Common myeloid progenitor, CD34-positive (primary cell): ENCODE measurements at places on chromosomes 11 and 22.

DNA sequence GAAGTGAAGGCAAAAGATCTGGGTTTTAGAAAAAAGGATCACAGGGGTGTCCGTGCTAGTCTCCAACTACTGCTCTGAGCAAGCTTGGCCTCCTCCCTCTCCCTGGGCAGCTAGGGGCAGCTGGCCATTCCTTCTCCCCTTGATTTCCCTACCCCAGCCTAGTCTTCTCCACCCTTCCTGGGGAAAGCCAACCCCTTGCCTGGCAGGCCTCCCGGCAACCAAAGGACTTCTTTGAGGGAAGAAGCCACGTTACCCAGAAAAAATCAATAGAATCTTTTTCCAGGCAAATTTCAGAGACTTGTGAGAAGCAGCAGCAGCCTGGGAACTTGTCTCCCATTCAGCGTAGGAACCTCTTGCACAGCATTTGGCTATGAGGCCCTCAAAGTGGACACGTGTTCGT lies 91.5 kb downstream of the MIAT start:
- no peak for DNase-seq
- no peaks in the 10 kb centered on the region for H3K27me3 ChIP-seq
- H3K36me3 ChIP-seq, result no peaks in the 10 kb centered on the region
- peaks cover 6% of the 10 kb centered on the region for H3K4me1 ChIP-seq
- H3K4me3 ChIP-seq, result no peak overlapping the region

DNA sequence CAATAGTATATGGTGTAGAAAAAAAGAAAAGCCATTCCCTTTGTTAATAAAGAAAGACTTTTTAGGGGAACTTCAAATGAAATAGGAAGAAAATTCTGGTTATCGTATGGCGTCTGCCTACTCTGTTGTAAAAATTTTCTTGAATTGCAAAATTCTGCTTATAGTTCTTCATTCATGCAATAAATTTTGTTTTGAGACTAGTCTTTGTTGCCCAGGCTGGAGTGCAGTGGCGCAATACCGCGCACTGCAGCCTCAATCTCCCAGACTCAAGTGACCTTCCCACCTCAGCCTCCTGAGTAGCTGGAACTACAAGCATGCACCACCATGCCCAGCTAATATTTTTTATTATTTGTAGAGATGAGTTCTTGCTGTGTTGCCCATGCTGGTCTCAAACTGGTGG lies 5.8 kb downstream of the DDIAS start:
- no peaks in the 10 kb centered on the region for H3K27me3 ChIP-seq
- H3K4me3 ChIP-seq, result no peak overlapping the region
- H3K4me1 ChIP-seq, result peaks cover 3% of the 10 kb centered on the region
- no peak for DNase-seq
- H3K36me3 ChIP-seq, result peaks cover 2% of the 10 kb centered on the region
- no peak overlapping the region for H3K27ac ChIP-seq

DNA sequence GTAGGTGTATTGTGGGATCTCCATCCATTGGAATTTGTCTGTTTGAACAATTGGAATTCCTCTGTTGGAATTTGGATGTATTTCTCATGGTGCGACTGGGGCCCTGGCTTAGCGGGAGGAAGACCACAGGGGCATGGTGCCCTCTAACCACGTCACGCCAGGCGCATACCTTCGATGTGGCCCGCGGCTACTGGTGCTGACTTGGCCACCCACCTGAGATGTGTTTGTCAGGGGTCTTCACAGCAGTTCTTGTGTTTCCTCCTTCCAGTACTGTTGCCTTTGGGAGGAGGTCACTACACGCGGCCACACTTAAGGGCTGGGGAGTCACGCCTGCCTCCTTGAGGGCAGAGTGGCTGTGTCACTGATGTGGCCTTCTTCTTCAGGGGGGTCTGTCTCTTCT lies 36.6 kb upstream of the GRAMD4 start:
- H3K4me1 ChIP-seq, result peaks cover 53% of the 10 kb centered on the region
- H3K27ac ChIP-seq, result no peak overlapping the region
- no peaks in the 10 kb centered on the region for H3K36me3 ChIP-seq
- no peak overlapping the region for H3K4me3 ChIP-seq

DNA sequence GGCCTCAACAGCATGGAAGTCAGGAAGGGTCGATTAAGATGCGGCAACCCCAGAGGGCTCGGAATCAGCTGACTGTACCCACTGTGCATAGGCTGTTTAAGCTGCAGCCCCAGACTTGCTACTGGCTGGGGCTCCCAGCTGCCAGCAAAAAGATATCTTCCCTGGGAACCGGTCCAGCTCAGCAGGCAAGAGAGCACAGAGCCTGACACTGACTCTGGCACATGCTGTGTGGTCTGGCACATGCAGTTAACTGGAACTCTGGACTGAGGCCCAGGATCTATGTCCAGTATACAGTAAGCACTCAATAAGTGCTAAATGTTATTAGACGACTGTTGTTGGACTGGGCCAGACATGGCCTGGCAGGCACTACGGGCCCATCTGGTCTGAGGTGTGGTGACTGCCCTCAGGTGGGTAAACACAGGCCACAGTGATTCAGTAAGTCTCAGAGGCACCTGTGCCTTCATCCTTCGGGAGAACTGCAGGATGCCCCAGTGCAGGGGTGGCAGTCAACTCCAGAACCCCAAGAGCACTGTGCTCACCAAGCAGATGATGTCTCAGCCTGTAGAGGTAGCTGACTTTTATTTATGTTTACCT lies 87.6 kb downstream of the LARGE1 start:
- no peak overlapping the region for H3K4me3 ChIP-seq
- no peaks in the 10 kb centered on the region for H3K36me3 ChIP-seq
- no peaks in the 10 kb centered on the region for H3K27me3 ChIP-seq
- H3K27ac ChIP-seq, result no peak overlapping the region

DNA sequence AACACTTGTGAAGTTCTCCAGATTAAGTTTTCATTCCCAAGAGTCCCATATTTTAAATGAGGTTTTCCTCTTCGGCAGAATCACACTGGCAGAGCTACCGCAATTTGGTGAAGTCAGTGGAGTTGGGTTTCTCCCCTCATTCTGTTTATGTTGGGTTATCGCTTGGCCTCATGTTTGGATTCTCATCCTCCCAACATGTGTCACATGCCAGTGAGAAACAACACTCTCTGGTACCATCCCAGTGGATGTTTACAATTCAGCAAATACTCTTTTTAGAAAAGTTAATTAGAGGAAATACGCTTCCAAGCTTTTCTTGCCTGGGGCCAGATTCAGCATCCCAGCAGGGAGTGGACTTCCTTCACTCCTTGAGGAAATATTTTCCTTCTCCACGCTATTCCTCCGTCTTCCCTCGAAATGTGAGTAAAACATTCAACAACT lies 2.1 kb downstream of the PAMR1 start:
- H3K27me3 ChIP-seq, result peaks cover 27% of the 10 kb centered on the region
- DNase-seq, result no peak
- H3K4me3 ChIP-seq, result no peak overlapping the region
- H3K36me3 ChIP-seq, result no peaks in the 10 kb centered on the region
- no peak overlapping the region for H3K27ac ChIP-seq

DNA sequence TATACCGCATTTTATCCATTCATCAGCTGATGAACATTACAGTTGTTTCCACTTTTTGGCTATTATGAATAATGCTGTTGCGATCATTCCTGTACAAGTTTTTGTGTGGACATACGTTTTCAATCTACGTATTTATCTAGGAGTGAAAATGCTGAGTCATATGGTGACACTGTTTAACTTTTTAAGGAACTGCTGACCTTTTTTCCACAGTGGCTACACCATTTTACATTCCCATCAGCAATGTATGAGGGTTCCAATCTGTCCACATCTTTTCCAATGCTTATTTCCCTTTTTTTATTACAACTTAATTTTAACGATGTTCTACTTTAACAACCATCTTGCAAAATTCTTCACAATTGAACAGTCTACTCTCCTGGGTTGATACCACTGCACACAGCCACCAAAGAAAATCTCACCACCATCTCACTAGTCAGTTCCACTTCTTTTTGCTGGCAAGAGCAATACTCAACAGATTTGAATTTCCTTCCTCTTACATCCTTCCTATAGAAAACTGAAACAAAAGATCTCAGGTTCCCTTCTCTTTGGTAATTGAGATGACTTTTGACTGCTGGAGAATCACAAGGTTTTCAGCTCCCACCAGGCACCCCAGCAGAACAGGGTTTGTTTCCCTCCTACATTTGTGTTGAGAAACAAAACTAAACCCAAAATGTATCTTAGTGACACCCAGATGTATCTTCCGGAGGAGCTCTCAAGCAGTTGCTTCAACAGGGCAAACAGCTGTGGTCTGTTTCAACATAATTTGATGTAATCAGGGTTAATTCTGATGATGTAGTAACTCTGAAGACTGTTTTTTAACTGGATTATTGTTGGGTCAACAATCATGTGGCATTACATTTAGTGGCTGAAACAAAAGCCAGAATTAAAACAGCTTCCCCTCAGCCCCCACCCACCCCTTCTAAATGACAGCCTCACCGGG lies 7.0 kb upstream of the GAB2 start:
- H3K4me3 ChIP-seq, result no peak overlapping the region
- no peaks in the 10 kb centered on the region for H3K36me3 ChIP-seq
- peaks cover 38% of the 10 kb centered on the region for H3K4me1 ChIP-seq
- no peak for DNase-seq
- H3K27ac ChIP-seq, result peak overlapping the region; percentile 31

- DNase-seq, result no peak
- no peaks in the 10 kb centered on the region for H3K27me3 ChIP-seq
- H3K4me1 ChIP-seq, result no peaks in the 10 kb centered on the region
Observed at GRCh38 chr22:44570476-44571445, 72.7 kb upstream of the RTL6 start.

DNA sequence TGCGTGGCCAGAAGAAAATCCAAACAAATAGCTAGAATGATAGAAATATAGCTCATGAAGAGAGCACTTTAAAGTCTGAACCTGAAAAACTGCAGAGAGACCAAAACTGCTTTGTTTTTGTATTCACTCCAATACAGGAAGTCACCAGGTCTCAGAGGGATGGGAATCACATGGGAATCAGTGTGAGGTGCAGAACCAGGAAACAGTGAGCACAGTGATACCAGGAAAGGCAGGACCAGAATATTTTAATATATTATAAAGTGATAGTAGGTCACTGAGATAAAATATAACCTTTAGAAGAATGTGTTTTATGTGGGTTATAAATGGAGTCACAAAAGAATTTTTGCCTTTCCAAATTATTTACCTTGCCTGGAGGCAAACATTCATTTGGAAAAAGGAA lies 277.3 kb downstream of the CASP12 start:
- H3K4me3 ChIP-seq, result no peak overlapping the region
- H3K27ac ChIP-seq, result no peak overlapping the region
- no peaks in the 10 kb centered on the region for H3K27me3 ChIP-seq
- no peak for DNase-seq

- DNase-seq, result no peak
- H3K4me3 ChIP-seq, result no peak overlapping the region
- H3K27me3 ChIP-seq, result no peaks in the 10 kb centered on the region
- no peak overlapping the region for H3K27ac ChIP-seq
Observed at GRCh38 chr11:118358071-118358470, 1.3 kb upstream of the UBE4A start.

DNA sequence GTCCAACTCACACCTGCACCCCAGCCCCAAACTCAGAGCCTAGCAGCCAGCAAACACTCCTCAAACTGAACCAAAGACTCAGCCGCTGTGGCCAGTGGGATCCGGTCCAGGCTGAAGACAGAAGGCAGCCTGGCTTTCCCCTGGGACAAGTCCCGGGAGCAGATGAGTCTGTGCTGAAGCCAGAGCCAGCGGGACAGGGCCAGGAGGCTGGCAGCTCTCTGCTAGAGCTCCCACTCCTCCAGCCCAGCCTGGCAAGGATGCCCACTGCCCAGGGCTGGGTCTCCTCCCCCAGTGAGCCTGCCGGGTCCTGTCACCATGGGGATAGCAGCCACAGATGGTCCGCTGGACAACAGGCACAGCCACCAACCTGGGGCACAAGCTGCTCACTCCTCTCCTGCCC lies 42.9 kb upstream of the PRR5 start:
- no peak for DNase-seq
- no peaks in the 10 kb centered on the region for H3K36me3 ChIP-seq
- no peaks in the 10 kb centered on the region for H3K27me3 ChIP-seq
- H3K4me3 ChIP-seq, result no peak overlapping the region
- H3K4me1 ChIP-seq, result peaks cover 37% of the 10 kb centered on the region
- H3K27ac ChIP-seq, result no peak overlapping the region

DNA sequence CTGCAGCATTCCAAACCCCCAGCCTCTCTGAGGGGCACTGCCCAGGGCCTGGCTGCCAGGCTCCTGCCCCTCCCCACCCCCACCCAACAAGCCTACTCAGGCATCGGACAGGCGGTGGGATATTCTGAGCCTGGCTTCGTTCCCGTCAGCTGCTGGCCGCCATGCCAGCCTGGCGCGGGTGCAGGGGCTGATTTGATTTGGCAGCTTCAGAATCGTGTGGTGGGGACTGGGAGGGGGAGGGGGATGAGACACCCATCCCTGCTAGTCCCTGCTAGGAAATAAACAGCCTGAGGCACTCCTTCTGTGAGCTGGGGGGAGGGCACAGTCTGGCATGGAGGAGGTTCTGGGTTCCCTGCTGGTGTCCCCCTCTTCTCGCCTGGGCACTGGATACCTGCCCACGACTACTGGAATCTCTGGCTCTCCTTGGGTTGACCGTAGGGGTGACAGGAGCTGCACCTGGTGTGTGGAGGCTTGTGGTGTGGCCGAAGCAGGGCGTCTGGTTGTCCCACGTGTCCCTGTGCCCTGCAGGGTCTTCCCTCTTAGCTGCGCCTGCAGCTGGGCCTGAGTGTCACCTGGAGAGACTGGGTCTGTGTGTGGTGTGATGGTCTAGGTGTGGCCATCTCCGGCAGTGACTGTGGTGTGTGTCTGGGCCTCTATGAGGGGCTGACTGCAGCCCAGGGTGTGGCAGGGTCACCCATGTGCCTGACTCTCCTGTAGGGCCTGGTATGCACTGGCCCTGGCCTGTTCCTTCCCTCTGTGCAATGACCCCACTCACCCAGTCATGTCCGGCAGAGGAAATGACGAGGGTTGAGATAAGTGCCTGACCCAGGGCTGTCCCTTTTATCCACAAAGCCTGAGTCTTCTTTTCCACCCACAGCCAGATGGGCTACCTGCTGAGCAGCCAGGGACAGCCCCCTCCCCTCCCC lies 42.2 kb downstream of the PDE2A start:
- no peaks in the 10 kb centered on the region for H3K4me1 ChIP-seq
- no peaks in the 10 kb centered on the region for H3K36me3 ChIP-seq
- no peak for DNase-seq
